Activated naive CD8-positive, alpha-beta T cell treated with anti-CD3 and anti-CD28 coated beads for 36 hours (primary cell): ENCODE measurements at places on chromosomes 5 and 9. TPM values are rescaled to one million over a fixed set of nuclear protein-coding genes. Genes with fewer than 3 reads are reported as not detected.

DNA sequence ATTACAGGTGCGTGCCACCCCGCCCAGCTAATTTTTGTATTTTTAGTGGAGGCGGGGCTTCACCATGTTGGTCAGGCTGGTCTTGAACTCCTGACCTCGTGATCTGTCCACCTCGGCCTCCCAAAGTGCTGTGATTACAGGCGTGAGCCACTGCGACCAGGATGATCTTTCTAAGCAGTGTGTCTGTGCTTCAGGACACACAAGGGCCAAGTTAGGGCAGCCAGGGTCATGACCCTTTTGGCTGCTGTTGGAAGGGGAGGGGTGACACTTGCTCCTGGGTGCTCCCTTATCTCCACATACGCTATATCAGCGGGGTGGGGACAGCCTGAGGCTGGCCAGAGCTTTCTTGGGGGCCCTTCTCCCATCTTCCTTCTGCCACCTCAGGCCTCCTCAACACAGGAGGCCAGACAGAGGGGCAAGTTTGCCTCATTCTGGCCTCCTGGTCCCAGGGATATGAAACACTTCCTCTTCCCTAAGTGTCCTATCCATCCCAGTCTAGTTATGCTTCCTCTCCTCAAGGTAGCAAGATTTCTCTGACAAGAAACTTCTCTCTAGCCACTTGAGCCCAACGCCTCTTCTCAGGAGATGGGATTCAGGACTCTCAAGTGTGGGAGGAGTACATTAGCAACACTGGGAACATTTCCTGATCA lies 1.9 kb upstream of the ZNF79 start:
- H3K27me3 ChIP-seq: no peaks in the 10 kb centered on the region
- H3K4me3 ChIP-seq: no peak overlapping the region
- peaks cover 24% of the 10 kb centered on the region for H3K36me3 ChIP-seq
- H3K4me1 ChIP-seq: peaks cover 28% of the 10 kb centered on the region
- DNase-seq: no peak
- H3K27ac ChIP-seq: no peak overlapping the region

GRCh38 chr5:59724482-59725391 lies 168.8 kb downstream of the PDE4D start:
- no peak overlapping the region for H3K27ac ChIP-seq
- peaks cover 10% of the 10 kb centered on the region for H3K27me3 ChIP-seq
- H3K4me3 ChIP-seq: no peak overlapping the region
- H3K4me1 ChIP-seq: no peaks in the 10 kb centered on the region
- no peaks in the 10 kb centered on the region for H3K36me3 ChIP-seq
- peak; percentile 22 for DNase-seq

DNA sequence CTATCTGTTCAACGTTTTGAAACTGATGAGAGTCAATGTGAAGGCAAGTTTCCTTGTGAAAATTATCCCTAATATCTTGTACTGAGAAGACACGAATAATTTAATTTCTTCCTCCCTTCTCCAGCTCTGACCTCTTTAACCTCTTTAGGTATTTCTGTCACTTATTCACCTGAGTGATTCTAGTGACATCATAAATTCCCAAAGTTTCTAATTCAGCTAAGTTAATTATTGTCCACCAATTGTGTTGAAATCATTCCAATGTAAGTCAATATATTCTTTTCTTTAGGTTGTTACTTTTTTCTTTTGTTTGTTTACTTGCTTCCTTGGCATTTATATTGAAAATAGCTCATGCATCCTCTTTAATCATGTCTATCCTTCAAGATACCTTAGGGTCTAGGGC lies 143.8 kb downstream of the PAPPA start:
- no peak overlapping the region for H3K27ac ChIP-seq
- no peaks in the 10 kb centered on the region for H3K36me3 ChIP-seq
- no peaks in the 10 kb centered on the region for H3K4me1 ChIP-seq

- peaks cover 10% of the 10 kb centered on the region for H3K27me3 ChIP-seq
- peaks cover 30% of the 10 kb centered on the region for H3K4me1 ChIP-seq
- DNase-seq: no peak
- H3K4me3 ChIP-seq: peak overlapping the region; percentile 62
- no peak overlapping the region for H3K27ac ChIP-seq
- no peaks in the 10 kb centered on the region for H3K36me3 ChIP-seq
Observed at GRCh38 chr9:136799079-136799853, 3.1 kb downstream of the CCDC183 start.

GRCh38 chr5:139488260-139488659 lies 5.7 kb upstream of the STING1 start:
- no peaks in the 10 kb centered on the region for H3K36me3 ChIP-seq
- DNase-seq: no peak
- peaks cover 21% of the 10 kb centered on the region for H3K4me1 ChIP-seq
- H3K27ac ChIP-seq: no peak overlapping the region
- H3K27me3 ChIP-seq: no peaks in the 10 kb centered on the region
- no peak overlapping the region for H3K4me3 ChIP-seq

DNA sequence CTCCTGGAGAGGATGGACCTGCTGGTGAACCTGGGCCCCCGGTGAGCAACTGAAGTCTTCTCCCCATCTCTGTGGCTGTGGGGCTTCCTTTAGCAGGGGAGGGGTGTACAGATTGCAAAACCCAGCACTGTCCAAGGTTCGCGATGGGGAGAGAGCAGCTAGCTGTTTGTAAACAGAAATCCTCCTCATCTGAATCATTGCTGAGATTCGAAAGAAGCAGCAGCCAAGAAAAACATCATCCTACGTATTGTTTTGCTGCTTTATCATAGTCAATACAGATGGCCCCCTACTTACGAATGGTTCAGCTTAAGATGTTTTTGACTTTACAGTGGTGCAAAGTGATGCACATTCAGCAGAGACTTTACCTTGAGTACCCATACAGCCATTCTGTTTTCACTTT lies 80.0 kb upstream of the TGFBR1 start:
- H3K27ac ChIP-seq: no peak overlapping the region
- no peaks in the 10 kb centered on the region for H3K27me3 ChIP-seq
- no peaks in the 10 kb centered on the region for H3K36me3 ChIP-seq
- DNase-seq: no peak
- H3K4me1 ChIP-seq: peaks cover 19% of the 10 kb centered on the region
- H3K4me3 ChIP-seq: no peak overlapping the region

DNA sequence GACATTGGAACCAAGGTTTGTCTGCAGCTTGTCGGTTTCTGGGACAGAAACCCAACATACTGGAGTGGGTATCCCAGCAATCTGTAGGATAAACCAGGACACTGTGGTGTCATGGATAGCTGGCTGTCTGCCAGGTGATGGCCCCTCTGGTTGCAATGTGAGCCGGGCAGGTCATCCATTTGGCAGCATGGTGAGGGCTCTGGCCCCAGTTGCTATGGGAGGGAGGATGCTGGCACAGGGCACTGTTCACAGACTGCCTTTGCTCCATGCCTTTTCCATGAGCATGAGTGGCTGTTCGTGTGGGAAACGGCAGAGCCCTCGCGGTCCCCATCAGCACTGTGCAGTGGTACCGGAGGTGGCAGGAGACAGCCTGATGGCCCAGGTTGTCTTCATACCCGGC lies 6.4 kb downstream of the S1PR3 start:
- H3K4me3 ChIP-seq: no peak overlapping the region
- peaks cover 3% of the 10 kb centered on the region for H3K4me1 ChIP-seq
- DNase-seq: no peak
- H3K27ac ChIP-seq: no peak overlapping the region
- no peaks in the 10 kb centered on the region for H3K36me3 ChIP-seq
- peaks cover 42% of the 10 kb centered on the region for H3K27me3 ChIP-seq

DNA sequence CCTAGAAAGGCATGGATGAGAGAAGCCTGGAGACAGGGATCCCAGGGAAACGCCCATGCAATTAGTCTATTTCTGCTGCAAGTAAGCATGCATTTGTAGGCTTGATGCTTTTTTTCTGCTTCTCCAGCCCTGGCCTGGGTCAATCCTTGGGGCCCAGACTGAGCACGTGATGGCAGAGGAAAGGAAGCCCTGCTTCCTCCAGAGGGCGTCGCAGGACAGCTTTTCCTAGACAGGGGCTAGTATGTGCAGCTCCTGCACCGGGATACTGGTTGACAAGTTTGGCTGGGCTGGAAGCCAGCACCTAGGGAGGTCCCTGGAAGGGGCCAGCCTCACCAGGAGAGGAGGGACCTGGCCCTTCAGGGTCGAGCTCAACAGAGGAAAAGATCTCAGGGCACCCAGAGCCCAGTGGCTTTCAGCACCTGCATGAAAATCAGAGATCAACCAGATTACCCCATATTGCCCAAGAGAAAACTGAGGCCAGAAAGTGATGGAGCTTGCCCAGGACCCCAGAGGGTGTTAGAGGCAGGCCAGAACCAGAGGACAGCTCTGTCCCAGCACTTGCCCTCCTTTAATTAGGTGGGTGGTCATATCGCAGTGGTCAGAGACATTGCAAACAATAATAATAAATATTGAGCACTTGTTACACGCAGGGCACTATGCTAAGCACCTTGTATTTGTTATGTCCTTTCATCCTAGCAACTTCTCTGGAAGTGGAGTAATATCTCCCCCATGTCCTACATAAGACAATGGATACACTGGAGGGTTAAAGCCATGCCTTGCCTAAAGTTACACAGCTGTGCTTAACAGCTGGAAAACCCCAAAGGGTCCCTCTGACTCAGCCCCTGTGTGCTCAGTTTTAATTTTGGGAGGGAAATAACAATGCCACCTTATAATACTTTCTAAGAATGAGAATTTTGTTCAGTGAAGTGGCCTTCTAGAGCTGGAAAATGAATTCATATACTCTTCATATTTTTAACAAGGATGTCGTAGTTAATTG lies 67.1 kb downstream of the KLF4 start:
- H3K36me3 ChIP-seq: no peaks in the 10 kb centered on the region
- H3K4me3 ChIP-seq: no peak overlapping the region
- H3K27ac ChIP-seq: no peak overlapping the region
- peaks cover 7% of the 10 kb centered on the region for H3K4me1 ChIP-seq

Gene RMND5B
- 26.2 TPM for total RNA-seq

Gene ELAVL2
- not detected for total RNA-seq

Gene PCDHGC3
- not detected for total RNA-seq
